ENCODE measurements at places on chromosomes 4 and X.

GRCh38 chr4:7353046-7353790 lies 81.5 kb downstream of the PSAPL1 start:
- DNase-seq: no peak

- DNase-seq: no peak
Measured at GRCh38 chrX:7092543-7092942, 55.0 kb upstream of the STS start.

GRCh38 chrX:123219916-123220315 lies 35.8 kb downstream of the GRIA3 start:
- no peak for DNase-seq

- DNase-seq: no peak
Measured at GRCh38 chr4:154495867-154496266, 4.3 kb upstream of the DCHS2 start.

DNA sequence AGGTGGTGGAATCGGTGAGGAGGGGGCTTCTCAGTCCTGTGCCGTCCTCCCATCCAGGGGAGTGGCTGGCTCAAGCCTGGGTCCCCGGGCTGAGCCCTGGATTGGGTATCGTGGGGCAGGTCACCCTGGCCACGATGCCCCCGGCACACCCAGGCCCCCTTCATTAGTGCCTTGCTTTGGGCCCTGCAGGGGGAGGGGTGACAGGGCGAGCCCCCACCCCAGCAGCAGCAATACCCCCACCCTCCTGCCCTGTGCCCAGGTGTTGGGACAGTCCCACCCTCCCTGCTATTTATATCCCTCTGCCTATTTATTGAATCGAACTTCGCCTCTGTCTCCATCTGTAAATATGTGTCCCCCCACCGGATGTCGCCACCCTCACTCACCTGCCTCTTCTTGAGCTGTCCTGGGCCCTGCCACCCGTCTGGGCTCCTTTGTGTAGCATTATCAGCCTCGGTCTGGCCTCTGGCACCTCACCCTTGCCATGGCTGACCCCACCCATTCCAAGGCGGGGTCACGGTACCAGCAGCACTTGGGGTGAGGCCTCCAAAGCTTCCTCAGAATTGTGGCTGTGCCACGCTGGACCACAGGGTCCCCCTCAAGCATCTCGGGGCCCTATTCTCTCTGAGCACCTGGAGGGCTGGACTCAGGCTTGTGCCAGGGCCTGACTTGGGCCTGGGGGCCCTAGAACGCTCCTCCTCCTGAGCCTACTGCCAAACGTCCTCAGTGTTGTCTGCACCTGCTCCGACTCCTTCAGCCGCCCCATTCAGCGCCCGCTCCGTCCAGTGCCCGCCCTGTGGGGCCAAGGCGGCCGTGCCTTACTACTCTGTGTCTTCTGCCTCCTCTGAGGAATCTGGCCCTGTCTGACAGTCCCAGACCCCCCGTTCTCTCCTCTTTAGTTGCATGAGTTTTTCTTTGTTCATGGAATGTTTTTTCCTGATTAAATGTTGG lies 6.1 kb downstream of the LAGE3 start:
- no peak for DNase-seq

DNA sequence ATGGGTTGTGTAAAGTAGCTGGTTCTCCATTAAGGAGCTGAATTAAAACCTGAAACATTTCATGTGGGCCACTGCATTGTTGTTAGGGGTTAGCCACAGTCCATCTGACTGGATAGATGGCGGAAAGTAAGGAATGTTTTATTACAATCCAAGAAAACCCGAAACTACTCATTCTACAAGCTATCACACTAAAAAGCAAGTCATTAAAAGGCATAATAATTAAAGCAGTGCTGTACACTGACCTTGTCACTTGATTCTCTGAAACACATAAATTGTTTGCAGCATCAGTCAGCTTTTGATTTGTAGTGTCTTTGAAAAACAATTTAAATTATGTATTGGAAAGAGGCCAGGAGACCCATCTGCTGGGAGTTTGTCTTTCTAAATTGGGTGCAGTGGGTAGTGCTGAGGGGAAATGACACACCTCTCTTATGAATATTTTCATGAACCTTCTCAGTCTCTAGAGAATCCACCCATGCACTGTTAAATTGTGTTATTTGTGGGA lies 75.7 kb upstream of the ANK2 start:
- DNase-seq: no peak

DNA sequence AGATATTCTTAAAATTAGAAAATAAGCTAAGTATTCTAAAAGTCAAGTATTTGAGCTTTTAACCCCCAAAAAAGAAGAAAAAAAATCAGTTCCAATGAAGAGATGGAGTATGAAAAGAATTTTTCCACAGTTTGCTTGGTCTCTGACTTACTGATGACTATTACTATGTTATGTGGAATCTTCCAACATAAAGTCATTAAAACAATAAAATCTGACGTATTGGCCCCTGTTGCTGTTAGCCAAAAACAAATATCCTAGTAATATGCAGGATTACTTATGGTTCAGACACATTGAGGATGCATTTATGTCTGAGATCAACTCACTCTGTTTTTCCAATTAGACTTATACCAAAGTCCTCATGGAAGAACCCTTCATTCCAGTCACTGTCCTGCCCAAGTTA lies 517.2 kb upstream of the ADGRL3 start:
- no peak for DNase-seq

DNA sequence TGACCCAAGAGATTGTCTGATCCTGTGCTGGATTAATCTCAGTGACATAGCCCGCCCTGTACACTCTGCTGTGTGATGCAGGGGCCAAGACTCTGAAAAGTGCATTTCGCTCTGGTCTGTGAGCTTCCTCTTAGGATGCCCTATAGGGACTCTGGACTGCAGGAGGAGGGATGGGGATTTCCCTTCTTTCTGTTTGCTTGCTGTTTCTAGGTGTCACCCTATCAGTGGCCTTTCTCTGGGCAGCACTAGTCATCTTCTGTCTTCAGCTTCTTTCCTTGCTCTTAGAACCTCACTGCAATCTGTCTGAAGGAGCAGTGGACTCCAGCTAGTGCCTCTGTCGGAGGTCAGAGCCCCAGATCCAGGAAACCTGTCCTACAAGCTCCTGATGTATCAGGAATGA lies 34.5 kb upstream of the SCRG1 start:
- no peak for DNase-seq

- DNase-seq: no peak
Measured at GRCh38 chr4:73309211-73309610, 50.6 kb upstream of the ANKRD17 start.

DNA sequence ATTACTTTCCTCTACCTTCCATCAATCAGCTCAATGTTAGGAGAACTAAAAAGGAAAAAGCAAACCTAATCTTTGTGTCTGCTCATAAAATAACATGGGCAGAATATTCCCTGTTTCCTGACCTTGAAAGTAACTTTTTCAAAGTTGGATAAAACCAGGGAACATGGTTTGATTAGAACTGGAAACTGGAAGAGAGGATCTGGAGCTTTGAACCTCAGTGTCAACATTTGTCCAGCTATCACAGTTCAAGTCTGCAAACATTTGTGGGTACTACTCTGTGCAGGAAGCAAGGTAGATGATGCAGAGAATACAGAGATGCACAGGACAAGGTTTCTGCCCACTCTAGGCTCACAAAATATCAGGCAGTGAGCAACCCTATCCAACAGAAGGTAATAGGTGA lies 86.4 kb upstream of the TAB3 start:
- no peak for DNase-seq

GRCh38 chrX:140439476-140439875 lies 65.4 kb downstream of the SOX3 start:
- no peak for DNase-seq

GRCh38 chr4:186016796-186017195 lies 52.2 kb upstream of the TLR3 start:
- no peak for DNase-seq

GRCh38 chr4:26213317-26213716 lies 107.5 kb upstream of the RBPJ start:
- no peak for DNase-seq

DNA sequence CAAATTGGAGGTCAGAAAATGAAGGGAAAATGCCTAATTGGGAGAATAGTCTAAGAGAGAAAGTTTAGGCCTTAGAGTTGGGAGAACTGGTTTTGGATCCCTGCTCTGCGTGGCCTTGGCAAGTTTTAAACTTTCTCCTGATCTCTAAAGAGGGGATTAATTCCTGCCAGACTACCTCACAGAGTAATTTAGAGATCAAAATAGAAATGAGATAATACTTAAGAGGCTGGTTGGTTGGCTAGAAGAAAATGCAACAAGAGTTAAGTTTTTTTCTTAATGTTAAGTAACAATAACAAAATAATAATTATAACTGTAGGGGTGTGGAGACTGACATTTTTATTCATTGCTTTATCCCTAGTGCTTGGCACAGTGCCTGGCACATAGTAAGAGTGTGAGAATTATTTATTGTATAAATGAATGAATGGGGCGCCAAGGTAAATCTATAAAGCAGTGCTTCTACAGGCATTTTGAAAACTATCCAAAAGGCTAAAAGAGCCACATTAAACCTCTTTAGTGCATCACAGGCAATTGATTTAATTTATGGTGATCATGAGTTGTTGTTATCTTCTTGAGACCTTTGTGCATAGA lies 160.5 kb downstream of the RASL11B start:
- no peak for DNase-seq

DNA sequence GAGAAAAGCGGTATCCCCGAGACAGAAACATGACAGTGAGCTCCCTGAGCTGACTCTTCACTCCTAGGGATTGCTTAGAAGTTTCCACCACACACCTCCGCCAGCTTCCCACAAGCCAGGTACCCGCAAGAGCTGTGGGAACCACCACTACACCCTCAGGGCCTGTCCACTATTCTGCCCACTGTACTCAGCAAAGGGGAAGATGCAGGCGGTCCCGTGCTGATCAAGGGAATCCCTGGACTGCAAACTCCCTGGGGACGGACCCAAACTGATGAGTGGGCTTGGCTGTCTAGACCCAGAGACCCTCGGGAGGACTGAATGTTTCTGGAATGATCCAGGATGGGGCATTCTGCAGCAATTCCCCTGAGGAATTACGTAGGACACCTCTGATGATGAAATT lies 30.2 kb downstream of the REELD1 start:
- DNase-seq: no peak

GRCh38 chr4:32475710-32476109 lies 1755.5 kb downstream of the PCDH7 start:
- no peak for DNase-seq

DNA sequence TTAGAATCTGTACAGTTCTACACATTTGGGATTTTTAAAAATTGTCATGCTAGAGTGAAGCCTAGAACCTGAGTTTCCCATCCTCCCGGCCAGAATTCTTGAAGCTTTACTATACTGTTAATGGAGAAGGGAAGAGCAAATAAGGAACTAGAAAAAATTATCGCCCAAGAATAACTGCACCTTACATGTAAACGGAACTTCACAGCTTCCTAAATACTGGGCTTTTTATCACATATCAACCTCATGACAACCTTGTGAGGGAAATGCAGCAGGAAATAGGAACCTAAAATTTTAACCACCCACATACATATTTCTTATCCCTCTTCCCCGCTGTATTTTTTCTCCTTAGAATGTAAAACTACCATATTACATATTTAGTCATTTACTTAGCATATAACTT lies 19.3 kb downstream of the ARHGEF9 start:
- no peak for DNase-seq

- no peak for DNase-seq
Measured at GRCh38 chr4:181853881-181854511, 389.2 kb upstream of the TENM3 start.

DNA sequence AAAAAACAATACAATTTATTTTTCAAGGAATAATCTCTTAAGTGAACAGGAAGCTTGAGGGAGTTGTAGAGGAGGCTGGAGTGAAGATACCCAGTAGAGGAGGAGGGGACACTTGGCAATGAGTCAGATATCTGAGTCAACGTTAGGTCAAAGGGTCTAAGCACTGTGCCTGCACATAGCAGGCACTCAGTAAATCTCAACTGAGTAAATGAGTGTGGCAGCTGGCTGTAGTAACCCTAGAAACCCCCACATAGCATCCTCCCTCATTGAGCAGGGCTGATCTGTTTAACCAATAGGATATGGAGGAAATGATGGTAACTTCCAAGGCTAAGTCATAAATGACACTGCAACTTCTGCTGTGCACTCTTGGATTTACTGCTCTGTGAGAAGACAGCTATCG lies 186.0 kb upstream of the FAM241A start:
- DNase-seq: no peak

DNA sequence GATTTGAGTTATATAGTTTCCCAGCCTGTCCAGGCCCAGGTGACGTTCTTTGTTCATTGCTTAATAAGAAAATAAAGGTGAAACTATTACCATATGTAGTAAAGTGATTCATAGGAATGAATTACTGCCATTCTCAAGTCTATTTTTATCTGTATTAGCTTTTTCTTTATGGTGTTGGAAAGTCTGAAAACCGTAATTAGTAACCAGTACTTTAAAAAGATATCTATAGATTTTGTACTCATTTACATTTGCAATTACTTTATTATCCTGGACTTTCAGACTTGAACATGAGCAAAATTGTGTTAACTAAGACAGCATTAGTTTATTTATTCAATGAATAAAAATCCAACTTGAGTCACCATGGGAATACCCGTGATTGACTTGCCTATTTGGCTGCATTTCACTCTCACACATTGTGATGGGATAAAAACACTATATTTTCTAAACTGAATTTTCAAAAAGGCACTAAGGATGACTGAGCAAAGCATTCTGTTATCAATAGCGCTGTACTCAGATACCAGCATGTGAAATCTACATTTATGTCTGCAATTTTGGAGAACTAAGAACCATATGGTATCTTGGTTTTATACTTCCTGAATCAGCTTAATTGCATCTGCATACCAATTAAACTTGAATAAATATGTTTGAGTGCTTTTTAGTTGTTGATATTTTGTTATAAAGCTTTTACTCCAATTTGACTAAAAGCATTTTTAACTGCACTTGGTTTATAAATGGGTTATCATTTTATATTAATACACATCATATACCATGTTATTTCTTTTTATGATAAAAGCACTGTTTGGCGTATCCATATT lies 154.6 kb downstream of the CCSER1 start:
- no peak for DNase-seq

DNA sequence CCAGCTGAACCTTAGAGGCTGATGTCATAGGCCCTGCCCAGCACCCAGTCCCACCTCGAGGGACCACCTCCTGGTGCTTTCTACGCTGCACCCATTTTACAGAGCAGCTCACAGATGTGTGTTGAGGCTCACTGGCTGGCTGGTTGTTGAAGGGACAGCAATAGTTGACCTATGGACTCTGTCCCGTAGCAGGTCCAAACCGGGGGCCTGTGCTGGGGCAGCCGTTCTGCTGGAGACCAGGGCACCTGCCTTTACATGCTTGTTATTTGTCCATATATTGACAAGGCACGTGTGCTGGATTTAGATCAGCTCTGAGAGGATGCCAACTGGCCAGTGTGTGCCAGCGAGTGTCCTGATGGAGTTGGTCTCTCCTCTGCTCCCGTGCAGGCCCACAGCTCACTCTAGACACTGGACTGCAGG lies 58.1 kb downstream of the TNIP2 start:
- DNase-seq: no peak

- no peak for DNase-seq
Measured at GRCh38 chr4:187387739-187388138, 607.8 kb upstream of the ZFP42 start.

GRCh38 chrX:133495464-133496391 lies 80.4 kb upstream of the GPC4 start:
- DNase-seq: no peak
